Activated B cell treated with CpG ODN at 0.5 μM for 24 hours (primary cell): ENCODE measurements at places on chromosomes 7 and 10. TPM values are rescaled to one million over a fixed set of nuclear protein-coding genes. Genes with fewer than 3 reads are reported as not detected.

DNA sequence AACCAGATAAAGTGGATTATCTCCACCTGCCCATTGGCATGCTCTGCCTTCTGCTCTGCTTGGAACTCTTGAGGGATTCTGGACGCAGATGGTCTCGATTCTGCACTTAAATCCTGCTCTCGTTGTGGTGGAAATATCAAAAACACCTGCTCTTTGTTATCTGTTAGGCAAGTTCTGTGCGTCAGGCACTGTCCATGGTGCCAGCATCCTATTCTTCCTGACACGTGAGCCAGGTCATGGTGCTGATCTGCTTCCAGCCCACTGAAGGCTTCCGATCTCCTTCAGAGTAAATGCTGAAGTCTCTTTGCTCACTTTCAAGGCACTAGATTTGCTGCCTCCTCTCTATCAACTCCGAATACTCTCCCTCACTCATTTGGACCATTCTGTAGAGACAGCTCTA, 505.6 kb downstream of the HTR7 start:
- no peak for DNase-seq

DNA sequence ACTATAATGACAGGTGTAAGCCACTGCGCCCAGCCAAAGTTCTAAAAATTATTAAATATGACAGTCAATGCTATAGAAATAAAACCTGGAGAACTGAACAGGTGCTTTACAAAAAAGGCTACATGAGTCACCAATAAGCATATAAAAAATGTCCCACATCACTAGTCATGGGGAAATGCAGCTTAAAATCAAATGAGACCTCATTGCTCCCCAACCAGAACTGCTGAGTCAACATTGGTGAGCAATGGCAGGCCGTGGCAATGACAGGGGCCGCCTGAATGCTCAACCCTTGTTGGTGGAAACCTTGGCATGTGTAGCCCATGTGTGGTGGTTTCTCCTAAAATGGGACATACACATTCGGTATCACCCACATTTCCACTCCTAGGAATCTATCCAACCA, 352.3 kb upstream of the KLF6 start:
- DNase-seq, result no peak

GRCh38 chr10:102347236-102347828, 48.2 kb upstream of the NFKB2 start:
- DNase-seq, result no peak

DNA sequence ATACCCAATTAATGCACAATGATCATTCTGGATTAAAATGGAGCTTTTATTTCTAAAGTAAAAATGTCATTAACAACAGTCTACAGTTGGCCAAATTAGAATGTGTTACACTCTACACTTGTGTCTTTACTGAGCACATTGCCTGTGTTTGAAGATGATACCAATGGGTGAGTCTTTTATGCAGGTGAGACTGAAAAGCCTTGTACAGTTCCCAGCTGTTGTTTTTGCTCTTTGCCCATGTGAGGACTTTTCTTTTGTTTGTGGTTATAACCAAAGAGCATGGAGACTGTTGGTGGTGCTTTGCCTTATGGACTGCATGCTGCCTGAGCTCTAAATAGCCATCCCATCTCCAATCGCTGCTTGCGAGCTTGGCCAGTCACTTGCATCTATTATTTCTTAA, 264.5 kb downstream of the GATA3 start:
- DNase-seq, result no peak

GRCh38 chr7:120070201-120070600, 202.8 kb upstream of the KCND2 start:
- no peak for DNase-seq

DNA sequence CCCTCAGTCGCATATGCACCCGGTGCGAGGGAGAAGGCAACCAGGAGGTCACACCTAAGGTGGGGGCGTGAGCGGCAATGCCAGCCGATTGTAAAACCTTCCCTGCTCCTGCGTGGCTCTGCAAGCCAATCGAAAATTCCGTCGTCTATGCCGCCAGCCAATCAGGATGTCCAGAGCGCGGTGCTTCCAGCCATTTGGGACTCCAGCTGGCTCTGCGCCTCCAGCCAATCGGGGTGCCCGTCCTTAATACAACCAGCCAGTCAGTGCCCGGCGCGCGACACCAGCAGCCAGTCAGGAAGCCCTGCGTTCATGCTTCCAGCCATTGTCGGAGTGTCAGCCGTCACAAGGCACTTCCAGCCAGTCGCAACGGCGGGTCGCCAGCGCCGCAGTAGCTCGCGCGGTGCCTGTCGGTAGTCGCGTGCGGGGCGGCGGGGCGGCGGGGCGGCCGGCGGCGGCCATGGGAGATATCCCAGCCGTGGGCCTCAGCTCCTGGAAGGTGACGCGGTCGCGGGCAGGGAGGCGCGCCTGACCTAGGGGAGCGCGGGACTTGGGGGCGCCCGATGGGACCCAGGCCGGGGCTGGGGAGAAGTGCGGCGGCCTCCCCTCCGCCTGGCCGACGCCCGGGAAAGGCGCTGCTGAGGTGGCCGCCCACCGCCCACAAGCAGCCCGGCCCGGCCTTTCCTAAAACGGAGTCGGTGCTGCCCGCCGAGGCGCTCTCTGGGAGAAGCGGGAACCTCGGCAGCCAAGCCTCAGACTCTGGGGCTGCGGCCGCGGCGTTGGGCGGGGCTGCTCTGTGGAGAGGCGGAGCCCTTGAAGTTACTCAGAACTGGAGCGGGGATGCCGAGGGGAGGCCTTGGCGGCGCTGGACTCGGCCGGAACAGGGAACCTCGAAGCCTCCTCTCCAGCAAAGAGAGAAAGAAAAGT, at the start of gene AKR1E2:
Gene AKR1E2 (plus strand): TSS at position 340 of the 924 bp plus-strand sequence. CDS start 118 bp downstream, at position 458.
- DNase-seq, result peak; percentile 31

GRCh38 chr10:73426318-73426717, 7.0 kb downstream of the MSS51 start:
- DNase-seq, result no peak

DNA sequence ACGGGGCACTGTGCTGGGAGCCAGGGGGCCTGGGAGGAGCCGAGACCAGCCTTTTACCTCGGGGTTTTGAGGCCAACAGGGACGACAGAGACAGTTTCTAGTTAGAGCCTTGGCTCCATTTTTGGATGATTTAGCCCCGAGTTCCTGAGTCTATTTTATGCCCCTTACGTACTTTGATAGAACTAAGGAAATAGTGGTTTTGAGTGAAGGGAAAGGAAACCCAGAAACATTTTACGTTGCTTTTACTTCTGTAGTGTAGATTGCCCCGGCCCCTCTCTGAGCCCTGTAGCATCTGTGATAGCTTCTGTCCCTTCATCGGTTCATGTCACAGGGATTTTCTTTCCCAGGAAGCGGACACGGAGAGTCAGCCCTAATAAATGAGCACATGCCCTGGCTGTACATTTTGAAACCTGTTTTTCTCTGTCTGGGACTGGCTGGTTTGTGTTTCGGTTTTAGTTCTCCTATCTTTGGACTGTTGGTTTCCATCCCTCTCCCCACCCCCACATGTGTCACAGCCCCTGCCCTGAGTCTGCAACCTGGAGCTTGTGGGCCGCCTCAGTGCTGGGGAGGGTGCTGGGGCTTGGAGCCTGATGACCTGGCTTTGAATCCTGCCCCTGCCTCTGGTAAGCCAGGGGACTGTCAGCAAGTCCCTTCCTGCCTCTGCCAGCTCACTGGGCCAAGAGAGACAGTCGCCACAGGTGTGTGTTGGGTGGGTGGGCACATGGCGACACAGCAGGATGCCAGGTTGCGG, 6.9 kb upstream of the ORAI2 start:
- DNase-seq, result peak; percentile 62

- DNase-seq, result no peak
Observed at GRCh38 chr7:37281368-37282092, 167.1 kb downstream of the ELMO1 start.

Gene PLCE1
- not detected in 2 replicates for total RNA-seq

- DNase-seq, result no peak
Observed at GRCh38 chr7:55537458-55537990, 34.8 kb downstream of the VOPP1 start.

DNA sequence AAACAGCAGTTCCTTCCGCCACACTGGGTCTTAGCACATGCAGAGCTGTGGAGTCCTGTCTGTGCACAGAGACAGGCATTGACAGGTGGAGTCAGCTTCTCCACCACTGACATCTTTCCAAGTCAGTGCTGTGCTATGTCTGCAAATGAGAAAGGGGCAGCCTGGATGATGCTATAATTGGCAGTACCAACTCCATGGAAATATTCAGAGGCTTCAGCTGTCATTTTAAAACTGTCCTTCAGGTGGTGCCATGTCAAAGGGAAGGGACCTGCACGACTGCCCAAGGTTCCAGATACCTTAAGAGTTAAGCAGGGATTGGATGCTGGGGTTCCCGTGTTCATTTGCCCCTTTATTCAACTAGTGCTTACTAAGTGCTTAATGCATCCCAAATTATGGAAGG, 258.0 kb upstream of the PRKCQ start:
- no peak for DNase-seq

DNA sequence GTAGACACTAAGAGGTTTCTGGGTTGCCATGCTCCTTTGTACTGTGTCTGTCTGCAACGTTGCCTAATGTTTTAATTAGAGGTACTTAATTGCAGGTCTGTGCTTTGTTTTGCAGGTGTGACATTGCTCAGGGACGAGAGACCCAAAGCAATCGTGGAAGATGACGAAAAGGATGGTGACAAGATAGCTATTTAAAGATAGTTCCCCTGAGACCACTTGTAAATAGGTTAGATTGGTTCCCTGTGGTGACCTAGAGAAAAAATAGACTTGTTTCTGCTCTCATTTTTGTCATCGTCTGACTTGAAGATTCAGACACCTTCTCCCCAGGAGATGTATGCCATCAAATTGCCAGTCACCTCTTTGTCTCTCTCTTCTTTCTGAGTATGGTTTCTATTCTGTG, 20.1 kb downstream of the PPP1R17 start:
- no peak for DNase-seq

DNA sequence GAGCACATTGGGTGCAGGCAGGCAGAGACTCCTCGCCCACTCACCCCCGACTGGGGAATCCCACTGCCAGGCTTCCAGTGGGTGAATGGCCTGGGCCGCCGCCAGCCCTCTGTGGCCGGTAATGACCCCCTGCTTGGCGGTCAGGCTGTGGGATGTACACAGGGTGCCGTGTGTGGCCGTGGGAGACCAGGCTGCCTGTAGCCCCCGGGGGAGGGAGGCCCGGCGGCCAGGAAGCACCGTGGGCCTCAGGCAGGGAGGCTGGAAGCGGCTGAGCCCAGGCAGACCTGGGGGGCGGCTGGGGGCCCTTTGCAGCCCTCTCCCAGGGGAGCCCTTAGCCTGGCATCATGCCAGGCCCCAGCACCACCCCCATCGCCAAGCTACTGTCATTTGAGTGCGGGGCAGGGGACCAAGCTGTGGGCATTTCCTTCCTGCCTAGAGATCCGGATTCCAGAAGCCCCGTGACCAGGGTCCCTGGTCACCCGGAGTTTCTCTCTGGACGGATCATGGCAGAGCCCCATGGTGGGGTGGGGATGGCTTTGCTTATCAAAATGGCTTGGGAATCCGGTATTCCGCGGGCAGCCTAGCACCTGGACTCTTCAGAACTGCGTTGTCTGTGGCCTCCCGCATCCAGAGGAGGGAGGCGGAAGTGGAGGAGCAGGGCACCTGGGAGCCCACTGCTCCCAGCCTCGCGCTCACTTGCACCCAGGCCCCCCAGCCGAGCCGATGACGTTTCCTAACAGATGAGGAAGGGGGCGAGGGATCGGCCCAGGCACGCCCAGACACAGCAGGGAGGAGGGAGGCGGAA, 1.1 kb downstream of the TTYH3 start:
- DNase-seq, result peak; percentile 45

DNA sequence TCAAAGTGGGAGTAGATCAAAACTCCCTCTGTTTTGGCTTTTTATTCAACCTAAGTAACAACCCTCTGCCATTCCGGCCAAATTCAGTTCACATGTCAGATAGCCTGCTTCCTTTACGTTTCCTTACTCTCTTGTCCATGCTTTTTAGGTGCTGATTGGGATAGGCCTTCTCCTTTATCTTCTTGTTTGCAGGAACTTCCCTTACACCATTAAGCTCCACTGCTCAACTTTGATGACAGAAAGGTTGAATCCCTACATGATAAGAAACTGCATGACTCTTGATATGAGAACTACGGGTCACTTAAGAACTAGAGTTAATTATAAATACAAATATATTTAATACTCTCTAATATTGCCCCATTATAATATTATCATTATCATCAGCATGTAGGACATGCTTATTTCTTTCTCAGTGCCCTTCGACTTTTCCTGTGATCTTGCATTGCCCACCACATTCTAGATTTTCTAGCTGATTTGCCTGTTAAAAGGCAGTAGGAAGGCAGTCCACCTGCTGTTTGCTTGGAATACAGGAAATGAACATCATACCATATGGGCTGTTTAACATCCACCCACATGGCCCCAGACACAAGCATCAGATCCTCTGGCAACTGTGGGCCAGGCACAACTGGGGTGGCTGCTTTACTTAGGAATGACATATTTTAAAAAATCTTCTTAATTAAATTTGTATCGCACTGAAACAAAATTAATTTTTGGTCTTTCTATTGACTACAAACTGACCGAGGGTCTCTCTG, 59.7 kb upstream of the CCDC6 start:
- no peak for DNase-seq

Gene GPNMB
- total RNA-seq, result 0.76 and 1.1 TPM in 2 replicates

- no peak for DNase-seq
Observed at GRCh38 chr7:92025260-92025659, 84.6 kb downstream of the AKAP9 start.

Gene SKIDA1
- total RNA-seq, result 0.60 TPM in 1 of 2 replicates, not detected in the other

GRCh38 chr10:44427037-44427436, 42.1 kb upstream of the CXCL12 start:
- DNase-seq, result no peak

GRCh38 chr7:38142736-38143135, 35.3 kb upstream of the STARD3NL start:
- no peak for DNase-seq

- DNase-seq, result no peak
Observed at GRCh38 chr7:16114633-16115032, 306.7 kb downstream of the CRPPA start.

GRCh38 chr7:111516612-111517011, 45.7 kb downstream of the IMMP2L start:
- DNase-seq, result no peak

- DNase-seq, result no peak
Observed at GRCh38 chr7:121186746-121187145, 142.1 kb upstream of the WNT16 start.

DNA sequence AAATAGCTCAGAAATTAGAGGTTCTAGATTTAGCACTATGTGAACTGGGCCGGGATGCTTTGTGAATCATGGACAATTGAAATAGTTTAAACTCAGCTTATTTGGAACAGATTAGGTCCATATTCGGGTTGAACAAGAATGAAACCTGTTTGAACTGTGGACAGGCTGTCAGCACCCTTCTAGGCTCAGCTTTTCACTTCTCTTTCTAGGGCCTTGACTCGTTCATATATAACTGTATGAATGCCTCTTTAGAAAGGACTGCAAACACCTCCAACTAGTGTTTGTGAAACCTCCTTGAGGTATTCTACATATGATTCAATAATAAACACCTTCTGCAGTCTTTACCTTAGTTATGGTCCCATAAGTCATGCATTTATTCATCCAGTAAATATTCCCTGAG, 115.6 kb downstream of the REEP3 start:
- DNase-seq, result no peak

DNA sequence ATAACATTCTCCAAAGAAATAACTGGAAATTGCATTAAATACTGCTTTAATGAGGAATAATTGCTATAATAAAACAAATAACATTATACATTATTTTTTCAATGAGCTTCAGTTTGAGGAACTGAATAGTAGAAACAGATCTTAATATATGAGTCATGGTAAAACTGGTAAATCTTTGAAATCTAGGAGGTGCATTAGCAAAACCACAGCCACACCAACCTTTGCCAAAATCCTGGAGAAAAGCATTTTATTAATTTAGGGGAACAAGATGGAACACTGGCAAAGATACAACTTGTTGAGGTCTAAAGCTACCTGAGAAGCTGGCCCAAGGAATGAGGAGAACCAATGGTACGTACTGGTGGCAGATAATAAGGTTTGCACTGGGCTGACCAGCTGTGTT, 5.4 kb upstream of the ASL start:
- DNase-seq, result no peak
